ENCODE measurements at places on chromosomes 4 and X. TPM values are rescaled to one million over a fixed set of nuclear protein-coding genes. Genes with fewer than 3 reads are reported as not detected.

DNA sequence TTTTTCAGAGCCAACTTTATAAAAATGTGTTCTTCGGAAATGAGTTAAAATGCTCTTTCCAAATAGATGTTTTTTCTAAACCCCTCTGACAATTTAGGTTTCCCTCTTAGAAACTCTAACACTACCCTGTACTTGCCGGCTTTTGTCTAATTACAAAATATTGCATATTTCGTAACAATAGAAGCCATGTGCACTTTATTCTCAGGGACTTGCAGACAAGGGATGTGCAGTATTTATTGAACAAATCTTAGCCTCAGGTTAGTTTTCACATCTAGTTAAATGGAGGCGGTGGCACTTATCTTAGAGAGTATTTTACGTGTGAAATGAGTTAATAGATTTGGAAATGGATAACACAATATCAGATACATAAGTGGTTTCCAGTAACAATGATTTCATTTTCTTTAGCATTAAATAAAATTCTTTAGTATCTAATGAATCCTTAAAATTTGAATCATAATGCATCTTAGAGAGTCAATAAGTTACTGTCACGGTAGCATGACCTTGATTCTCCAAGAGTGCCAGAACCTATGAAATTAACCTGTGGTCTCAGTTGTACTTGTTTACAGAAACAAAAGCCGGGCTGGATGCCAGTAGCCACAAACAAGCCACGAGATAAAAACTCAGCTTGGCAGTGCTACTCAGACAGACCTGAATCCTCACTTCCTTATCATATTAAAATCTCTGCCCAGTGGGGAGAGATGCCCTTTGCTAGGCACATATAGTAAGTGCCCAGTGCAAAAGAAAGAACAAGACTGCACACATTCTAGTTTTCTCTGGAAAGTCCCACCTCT lies 772 bp upstream of the PABPC4L start:
- DNase-seq, result no peak
- no peaks in the 10 kb centered on the region for H3K27me3 ChIP-seq
- H3K4me3 ChIP-seq, result peak overlapping the region; percentile 60
- H3K27ac ChIP-seq, result no peak overlapping the region
- H3K4me1 ChIP-seq, result peaks cover 28% of the 10 kb centered on the region

The UGT2A1 gene
- total RNA-seq, result not detected

DNA sequence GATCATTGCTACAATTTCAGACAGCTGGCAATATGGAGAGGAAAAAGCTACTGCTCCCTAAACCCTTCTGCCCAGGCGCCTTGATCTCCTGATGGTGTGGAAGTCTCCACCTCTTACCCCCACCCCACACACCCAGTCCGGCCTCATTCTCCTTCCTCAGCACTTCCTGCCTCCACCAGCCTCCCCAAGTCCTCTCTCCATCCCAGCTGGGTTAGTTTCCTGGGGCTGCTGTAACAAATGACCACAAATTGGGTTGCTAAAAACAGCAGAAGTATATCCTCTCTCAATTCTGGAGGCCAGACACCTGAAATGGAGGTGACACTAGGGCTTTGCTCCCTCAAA lies 1.1 kb upstream of the CCNQ start:
- peaks cover 10% of the 10 kb centered on the region for H3K4me1 ChIP-seq
- H3K27ac ChIP-seq, result no peak overlapping the region
- H3K36me3 ChIP-seq, result peaks cover 7% of the 10 kb centered on the region
- no peaks in the 10 kb centered on the region for H3K27me3 ChIP-seq
- H3K4me3 ChIP-seq, result peak overlapping the region; percentile 64

- no peaks in the 10 kb centered on the region for H3K36me3 ChIP-seq
- H3K27ac ChIP-seq, result no peak overlapping the region
- no peak overlapping the region for H3K4me3 ChIP-seq
- H3K27me3 ChIP-seq, result no peaks in the 10 kb centered on the region
- no peak for DNase-seq
- H3K4me1 ChIP-seq, result no peaks in the 10 kb centered on the region
These were observed 22.2 kb downstream of the VSIG4 start for GRCh38 chrX:66017659-66018170.

GRCh38 chr4:76381986-76382385 lies 39.0 kb downstream of the CCDC158 start:
- H3K36me3 ChIP-seq, result no peaks in the 10 kb centered on the region
- no peak for DNase-seq
- no peaks in the 10 kb centered on the region for H3K4me1 ChIP-seq
- H3K27me3 ChIP-seq, result no peaks in the 10 kb centered on the region
- no peak overlapping the region for H3K27ac ChIP-seq

DNA sequence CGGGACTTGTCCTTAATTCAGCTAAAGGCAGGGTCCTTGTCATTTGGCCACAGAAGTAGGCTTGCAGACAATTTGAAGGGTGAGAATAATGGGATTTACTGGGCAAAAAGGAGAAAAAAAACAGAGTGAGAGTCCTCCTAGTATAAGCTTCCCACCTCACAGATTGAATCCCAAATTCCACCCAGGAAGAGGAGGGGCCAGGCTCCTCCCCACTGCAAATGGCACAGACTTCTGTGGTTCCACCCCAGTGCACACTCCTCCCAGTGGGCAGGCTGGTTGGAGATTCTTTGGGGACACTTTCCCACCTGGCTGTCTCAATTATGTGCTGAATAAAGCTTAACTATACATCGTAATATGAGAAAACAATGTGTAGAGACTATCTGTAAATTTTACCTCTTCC lies 31.6 kb downstream of the MEPE start:
- H3K27ac ChIP-seq, result no peak overlapping the region
- no peaks in the 10 kb centered on the region for H3K36me3 ChIP-seq
- no peak overlapping the region for H3K4me3 ChIP-seq
- no peaks in the 10 kb centered on the region for H3K4me1 ChIP-seq

Measured in esophagus muscularis mucosa (tissue), 4 donors.